ENCODE measurements at places on chromosomes 16 and 17. TPM values are rescaled to one million over a fixed set of nuclear protein-coding genes. Genes with fewer than 3 reads are reported as not detected.

DNA sequence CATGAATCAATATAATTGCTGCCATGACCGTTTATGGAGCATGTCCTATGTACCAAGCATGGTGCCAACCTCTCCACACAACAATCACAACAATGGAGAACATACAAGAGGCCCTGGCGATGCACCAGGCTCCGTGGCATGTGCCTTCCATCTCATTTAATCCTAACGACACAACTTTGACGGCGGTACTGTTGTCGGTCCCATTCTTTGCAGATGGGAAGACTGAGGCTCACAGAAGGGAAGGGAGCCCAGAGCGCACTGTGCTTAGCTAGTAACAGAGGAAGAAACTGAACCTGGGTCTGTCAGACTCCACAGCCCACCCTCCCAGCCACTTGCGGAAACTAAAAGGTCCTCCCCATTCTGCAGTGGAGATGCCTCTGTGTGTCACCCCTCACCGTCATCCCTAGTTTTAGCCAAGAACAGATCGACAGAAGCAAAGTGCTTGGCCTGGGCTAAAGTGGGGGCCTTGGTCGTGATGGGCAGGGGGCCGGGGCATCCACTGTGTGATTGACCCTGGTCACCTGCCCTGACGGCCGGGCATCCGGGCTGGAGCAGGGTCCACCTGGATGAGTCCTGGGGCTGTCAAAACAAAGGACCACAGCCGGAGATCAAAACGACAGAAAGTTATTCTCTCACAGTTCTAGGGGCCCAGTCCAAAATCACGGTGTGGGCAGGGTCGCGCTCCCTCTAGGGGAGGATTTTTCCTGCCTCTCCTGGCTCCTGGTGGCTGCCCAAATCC, 183.9 kb downstream of the C16orf95 start:
- no peak for DNase-seq
- no peaks in the 10 kb centered on the region for H3K4me1 ChIP-seq
- H3K27ac ChIP-seq, result no peak overlapping the region
- no peak overlapping the region for H3K4me3 ChIP-seq
- H3K27me3 ChIP-seq, result no peaks in the 10 kb centered on the region
- no peaks in the 10 kb centered on the region for H3K36me3 ChIP-seq

DNA sequence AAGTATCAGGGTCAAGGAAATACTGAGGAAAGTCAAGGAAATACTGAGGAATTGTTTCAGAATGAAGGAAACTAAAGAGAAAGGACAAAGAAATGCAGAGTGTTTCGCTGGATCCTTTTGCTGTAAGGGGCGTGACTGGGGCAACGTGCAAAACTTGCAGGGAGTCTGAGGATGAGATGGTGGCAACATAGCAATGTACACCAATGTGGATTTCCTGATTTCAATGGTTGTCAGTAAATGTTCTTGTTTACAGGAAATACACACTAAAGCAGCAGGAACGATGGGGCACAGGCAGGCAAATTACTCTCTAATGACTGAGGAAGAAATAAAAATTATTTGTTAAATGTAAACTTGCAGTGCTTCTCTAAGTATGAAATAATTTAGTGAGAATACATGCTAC, 34.4 kb downstream of the ZZEF1 start:
- H3K27ac ChIP-seq, result no peak overlapping the region
- H3K36me3 ChIP-seq, result peaks cover 63% of the 10 kb centered on the region
- H3K27me3 ChIP-seq, result no peaks in the 10 kb centered on the region
- no peaks in the 10 kb centered on the region for H3K4me1 ChIP-seq
- no peak overlapping the region for H3K4me3 ChIP-seq
- no peak for DNase-seq

DNA sequence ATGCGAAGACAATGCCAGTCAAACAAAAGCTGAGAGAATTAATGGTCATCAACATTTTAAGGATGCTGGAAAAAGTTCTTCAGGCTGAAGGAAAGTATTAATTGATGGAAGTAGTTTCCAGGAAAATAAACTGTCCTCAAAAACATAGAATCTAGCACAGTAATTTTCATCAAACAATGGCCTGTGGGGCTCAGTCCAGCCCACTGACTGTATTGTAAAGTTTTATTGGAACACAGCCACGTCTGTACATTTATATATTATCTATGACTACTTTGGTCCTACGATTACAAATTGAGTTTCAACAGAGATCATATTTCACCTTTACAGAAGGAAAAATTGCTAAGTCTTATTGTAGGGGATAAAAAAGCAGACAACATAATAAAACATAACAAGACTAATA, 484.5 kb downstream of the KCNJ2 start:
- no peak for DNase-seq
- no peaks in the 10 kb centered on the region for H3K36me3 ChIP-seq
- no peaks in the 10 kb centered on the region for H3K4me1 ChIP-seq
- H3K4me3 ChIP-seq, result no peak overlapping the region
- no peak overlapping the region for H3K27ac ChIP-seq

Gene HEATR9
- total RNA-seq, result not detected

Gene PMFBP1
- 5.1 TPM for total RNA-seq

Data from cardiac muscle cell (in vitro differentiated cells and primary cell).